ENCODE measurements at places on chromosomes 11 and 22.

DNA sequence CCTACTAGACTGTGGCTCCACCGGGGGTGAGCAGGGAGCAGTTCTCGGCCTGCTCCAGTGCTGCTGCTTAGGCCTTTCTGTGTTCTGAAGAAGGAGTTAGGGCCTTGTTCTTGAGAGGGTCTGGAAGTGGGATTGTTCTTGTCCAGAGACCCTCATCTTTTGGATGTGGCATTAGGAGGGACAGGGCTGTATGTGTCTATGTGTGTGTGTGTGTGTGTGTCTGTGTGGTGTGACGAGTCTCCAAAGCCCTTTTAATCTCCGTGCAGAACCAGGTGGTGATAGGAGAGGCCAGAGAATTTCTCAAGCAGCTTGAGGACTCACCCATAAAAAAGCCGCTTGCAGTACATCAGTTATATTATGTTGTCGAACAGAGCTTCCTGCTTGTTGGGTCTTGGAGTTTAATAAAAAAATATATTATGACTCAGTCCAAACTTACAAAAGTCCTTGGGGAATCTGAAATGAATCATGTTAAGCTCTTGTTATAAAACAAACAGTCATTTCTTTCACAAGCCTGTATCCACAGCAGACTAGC lies 196.5 kb downstream of the TENM4 start:
- DNase-seq = no peak

GRCh38 chr11:101296896-101297295 lies 167.3 kb upstream of the PGR start:
- no peak for DNase-seq

GRCh38 chr11:112564228-112564955 lies 303.7 kb upstream of the PLET1 start:
- DNase-seq = no peak

- DNase-seq = no peak
Observed at GRCh38 chr11:111093061-111093460, 152.5 kb upstream of the POU2AF2 start.

DNA sequence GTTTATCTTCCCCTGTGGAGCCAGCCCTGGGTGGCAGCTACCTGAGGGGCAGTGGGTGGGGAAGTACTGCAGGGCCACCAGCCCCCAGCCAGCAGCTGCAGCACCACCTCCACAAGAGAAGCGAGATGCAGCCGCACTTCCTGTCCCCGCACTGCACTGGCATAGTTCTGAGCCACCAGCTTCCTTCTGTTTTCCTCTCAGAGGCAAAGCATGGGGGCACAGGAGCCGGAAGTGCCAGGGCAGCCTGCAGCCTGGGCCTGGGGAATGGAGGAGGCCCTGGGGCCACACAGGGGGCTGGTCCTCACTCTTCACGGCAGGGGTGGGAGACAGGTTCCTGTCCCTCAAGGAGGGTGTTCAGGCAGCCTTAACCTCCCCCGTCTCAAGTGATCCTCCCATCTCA lies 11.9 kb upstream of the SH3BP1 start:
- DNase-seq = no peak

GRCh38 chr22:46573781-46574437 lies 36.5 kb upstream of the CELSR1 start:
- DNase-seq = no peak

DNA sequence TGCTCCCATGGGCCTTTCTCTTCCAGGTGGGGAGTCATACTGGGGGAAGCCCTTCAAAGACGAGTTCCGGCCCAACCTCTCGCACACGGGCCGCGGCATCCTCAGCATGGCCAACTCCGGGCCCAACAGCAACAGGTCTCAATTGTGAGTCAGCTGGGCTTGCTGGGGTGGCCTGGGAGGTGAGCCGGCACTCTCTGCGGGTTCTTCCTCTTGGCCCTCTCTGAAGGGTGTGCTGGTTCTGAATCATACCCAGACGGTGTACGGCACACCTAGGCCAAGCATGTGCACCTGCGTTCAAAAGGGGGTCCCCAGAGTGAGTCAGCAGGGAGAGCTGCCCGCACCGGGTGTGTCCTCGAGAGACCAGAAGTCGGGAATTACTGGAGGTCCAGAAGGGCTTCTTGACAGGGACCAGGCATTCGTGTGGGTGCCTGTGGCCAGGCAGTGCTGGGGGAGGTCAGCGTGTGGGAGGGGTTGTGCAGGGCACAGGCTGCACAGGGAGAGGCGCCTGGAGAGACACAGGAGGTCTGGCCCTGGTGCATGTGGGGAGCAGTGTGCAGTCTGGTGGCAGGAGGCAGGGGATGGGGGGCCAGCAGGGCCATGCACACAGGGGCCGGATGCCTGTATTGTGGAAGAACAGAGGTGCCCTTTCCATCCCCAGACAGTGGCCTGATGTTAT lies 23.0 kb downstream of the PPIL2 start:
- no peak for DNase-seq

- no peak for DNase-seq
Observed at GRCh38 chr22:49052560-49052959, 775.1 kb downstream of the BRD1 start.

GRCh38 chr11:109864151-109864661 lies 229.0 kb upstream of the ZC3H12C start:
- no peak for DNase-seq

DNA sequence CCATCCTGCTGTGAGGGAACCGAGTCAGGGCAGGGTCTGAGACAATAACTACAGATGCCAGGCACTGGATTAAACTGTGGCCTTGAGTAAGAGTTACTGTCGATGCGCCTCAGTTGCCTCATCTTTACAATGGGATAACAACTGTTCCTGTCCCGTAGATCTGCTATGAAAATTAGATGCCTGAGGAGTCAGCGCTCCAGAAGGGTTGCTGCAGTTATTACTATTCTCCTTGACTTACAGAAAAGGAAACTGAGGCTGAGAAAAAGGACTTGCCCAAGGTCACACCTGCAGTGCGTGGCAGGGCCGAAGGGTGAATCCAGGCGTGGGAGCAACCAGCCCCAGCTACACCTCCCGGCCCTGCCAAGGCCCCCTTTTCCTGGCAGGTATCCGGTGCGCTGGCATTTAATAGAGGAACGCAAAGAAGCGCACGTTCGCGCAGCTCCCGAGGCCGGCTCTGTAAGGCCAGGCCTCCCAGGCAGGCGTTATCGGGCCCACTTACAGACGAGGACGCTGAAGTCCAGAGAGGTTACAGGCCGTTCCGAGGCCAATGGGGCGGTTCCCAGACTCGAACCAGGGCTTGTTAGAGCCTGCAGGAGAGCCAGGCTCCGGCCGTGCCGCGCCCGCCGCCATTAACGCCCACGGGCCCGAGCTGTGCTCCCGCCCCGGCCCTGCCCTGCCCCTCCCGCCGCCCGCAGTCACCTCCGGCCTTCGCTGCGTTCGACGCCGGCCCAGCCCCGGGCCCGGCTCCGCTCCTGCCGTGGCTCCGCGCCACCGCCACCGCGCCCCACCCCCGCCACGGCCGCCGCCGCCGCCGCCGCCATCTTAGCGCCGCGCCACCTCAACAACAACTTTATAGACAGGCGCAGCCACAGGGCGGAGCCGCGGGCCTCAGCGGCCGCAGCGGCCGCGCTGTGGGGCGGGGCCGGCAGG lies at the start of gene C11orf68:
C11orf68 (minus strand) TSS at position 852 of the 930 bp plus-strand sequence; CDS start at position 821, 31 bp downstream.
- no peak for DNase-seq

DNA sequence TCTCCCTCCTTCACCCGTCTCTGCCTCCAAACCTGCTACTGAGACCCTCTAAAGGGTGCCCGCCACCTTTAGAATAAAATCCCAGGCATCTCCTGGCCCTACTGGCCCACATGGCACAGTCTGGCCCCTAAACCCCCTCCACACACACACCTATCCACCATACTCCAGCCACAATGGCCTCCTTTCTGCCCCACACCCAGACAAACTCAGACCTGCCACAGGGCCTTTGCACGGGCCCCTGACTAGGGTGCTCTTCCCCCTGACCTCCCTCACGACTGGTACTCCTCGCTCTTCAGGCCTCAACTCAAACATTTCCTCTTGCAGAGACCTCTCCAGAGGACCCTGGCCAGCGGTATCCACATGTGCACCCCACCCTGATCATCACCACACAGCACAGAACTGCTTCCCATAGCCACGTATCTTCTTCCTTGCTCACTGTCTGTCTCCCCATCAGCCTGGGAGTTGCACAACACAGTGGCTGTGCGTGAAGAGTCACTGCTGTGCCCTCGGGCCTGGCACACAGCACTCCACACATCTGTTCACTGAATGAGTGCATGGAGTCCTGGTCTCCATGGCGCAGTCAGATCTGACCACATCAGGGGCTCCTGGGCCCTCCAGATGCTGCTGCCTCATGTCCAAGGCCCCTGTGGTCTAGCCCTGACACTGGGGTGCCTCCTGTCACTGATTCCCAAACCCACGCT lies 66.2 kb upstream of the TCF20 start:
- DNase-seq = no peak

DNA sequence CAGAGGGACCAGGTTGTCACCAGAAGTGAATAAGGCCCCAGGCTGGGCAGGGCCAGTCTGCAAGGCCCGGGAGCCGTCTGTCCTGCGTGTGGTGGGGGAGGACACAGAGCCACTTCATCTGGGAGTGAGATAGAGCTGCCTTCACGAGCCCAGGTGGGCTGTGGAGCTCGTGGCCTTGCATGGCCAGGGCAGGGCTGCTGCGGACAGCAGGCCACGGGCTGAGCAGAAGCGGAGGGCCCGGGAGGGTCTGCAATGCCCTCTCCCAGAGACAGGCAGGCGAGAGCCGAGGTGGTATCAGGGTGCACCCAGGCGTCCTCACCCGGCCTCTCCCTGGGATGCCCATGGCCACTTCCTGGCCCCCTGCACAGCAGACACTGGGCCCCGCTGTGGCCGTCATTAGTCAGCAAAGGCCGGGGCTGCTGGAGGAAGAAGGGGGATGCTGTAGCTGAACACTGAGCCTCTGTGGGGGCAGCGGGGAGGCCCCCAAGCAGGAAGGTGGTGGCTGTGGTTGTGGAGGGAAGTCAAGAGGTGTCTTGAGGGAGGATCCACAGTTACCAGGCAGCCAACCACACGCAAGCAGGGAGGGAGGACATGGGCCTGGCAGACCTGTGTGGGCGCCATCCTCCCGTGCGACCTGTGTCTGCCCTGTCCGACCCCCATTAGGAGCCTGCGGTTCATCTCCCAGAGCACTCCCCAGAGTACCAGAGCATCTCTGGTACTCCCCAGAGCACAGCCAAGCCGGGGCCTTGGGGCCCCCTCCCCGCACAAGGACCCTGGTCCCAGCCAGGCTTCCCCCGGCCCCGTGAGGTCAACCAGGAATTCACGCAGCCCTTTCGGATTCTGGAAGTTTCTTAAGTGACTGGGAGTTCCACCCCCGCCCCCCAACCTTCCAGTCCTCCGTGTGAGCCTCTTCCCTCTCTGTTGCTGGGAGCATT lies 1109.5 kb downstream of the BRD1 start:
- DNase-seq = no peak

GRCh38 chr22:37331856-37332536 lies 49.7 kb downstream of the CYTH4 start:
- DNase-seq = no peak

DNA sequence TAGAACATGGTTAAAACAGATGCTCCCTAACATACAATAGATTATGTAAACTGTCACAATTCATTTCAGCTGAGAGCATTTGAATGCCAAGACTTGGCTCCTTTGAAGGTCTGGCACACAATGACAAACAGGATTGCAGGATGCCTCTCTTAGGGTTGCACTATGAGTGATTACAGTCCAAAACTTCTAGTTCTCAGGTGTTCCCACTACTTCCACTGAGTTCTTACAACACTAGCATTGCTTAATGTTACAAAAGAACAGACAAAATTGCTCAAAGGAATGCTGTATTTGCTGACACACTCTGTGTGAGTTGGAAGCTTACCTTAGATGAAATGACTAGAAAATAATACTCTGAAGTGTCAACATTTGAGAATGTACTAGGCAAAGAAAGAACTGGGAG lies 2413.8 kb upstream of the RAG2 start:
- no peak for DNase-seq

DNA sequence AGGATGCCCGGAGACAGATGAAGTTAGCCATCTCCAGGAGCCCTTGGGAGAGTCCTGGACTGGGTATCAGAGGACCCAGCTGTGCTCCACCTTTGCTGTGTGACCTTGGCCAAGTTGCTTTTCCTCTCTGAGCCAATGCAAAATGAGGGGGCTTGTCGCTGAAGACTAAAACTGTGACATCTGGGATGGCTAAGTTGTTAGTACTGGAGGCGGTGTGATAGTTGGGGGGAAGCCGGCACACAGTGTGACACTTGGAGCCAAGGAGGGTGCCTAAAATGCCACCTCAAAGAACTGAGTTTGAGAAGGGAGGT lies 481 bp downstream of the INPP5J start:
- DNase-seq = no peak

DNA sequence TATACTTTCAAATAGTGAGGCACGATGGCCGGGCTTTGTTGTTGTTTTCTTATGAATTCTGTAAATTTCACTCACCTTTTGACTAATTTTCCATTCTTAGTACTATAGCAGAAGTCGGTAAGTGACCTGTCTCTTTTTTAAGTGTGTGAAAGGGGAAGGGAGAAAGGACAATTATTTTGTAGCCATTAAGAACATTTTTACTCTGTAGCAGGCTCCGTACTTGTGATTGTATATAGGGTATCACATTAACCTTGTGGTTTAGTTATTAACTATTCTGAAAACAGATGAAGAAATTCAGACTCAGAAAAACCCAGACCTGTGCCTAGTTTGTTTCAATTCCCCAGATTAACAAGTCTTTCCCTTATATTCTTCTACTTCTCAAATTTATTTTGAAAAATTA lies 78.7 kb downstream of the CASP12 start:
- DNase-seq = no peak

DNA sequence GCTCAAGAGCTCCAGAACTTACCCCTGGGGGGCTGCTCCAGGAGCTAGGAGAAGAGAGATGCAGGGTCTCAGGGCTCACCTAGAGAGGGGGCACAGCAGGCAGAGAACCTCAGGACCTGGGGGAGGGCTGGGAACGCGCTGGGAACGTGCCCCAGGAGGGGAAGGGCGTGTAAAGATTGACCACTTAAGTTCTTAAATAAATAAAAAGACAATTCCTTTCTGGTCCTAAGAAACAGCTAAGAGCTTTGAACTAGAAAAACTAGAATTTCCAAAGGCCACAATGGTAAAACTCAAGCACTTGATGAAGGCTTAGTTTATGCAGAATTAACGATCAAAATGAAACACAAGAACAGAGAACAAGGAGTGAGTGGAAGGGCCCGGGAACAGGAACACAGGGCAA lies 89.1 kb downstream of the CELSR1 start:
- no peak for DNase-seq

- DNase-seq = no peak
Observed at GRCh38 chr22:17381192-17381913, 12.1 kb downstream of the CECR2 start.

GRCh38 chr11:95829580-95830259 lies 39.4 kb downstream of the CEP57 start:
- DNase-seq = no peak

- DNase-seq = no peak
Observed at GRCh38 chr22:39026509-39027150, 5.7 kb downstream of the APOBEC3D start.

GRCh38 chr11:3021125-3021524 lies 29.0 kb upstream of the NAP1L4 start:
- peak; percentile 31 for DNase-seq

GRCh38 chr11:121557348-121557747 lies 104.6 kb upstream of the SORL1-AS1 start:
- DNase-seq = no peak
